ENCODE measurements at places on chromosomes 6 and 20.

GRCh38 chr6:130037207-130037811 is 18.9 kb downstream of the L3MBTL3 start:
- peak; percentile 20 for DNase-seq

DNA sequence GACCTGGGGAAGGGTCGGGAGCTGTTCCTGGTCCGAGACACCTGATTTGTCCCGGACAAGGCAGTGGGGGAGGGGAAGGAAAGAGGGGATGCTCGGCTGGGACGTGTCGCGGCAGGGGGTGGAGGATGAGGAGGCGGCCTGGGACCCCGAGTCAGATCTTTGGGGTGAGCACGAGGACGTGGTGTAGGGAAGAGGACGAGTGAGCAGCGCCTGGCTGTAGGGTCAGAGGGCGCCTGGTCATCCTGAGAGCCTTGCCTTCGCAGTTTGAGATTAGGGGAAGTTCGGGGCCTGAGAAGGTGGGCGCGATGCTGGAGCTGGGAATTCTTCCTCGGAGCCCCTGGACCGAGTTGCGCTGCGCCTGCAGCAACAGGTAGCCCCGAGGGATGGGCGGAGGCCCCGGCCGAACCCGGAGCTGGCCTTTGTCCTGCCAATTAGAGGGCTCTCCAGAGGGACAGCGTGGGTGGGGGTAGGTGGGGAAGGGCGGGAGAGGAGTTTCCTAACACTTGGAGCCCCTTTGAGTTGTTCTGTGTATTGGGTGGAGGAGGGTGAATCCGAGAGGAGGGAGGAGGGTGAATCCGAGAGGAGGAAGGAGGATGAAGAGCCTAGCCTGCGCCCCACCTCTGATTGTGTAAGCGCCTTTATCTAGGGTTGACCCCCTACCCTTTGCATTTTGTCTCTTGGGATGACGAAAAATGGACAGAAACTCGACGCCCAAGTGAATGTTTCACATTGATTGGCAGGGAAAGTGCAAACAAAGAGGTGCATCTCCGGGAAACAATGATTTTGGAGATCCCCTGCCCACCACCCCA is 72.0 kb downstream of the SOX4 start:
- DNase-seq, result no peak

DNA sequence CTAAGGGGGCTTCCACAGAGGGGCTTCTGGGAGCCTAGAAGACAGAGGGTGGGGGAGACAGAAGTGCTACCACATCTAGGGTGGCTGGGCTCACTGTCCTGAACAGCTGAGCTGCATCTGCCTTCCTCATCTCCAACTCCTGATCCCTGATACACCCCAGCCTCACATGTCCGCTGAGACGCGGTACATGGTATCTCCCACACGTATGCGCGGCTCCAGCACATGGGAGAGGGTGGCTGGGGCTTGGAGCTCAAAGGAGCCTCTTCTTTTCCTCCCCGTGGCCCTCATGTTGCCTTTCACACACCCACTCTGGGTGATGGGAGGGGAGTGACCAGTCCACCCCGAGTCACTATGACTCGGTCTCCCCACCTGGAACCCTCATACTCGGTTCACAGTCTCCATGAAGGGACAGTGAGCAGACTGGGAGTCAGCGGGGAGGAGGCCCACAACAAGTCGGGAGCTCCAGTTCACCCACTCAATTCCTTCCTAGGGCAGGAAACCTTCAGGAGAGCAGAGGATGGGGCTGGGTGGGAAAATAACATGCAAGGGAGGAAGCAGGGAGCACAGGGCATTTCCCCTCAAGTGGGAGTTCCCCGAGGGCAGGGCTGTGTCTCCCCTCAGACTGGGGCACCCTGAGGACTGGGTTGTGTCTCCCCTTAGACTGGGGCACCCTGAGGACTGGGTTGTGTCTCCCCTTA is 61.7 kb downstream of the MRPL14 start:
- DNase-seq, result no peak

DNA sequence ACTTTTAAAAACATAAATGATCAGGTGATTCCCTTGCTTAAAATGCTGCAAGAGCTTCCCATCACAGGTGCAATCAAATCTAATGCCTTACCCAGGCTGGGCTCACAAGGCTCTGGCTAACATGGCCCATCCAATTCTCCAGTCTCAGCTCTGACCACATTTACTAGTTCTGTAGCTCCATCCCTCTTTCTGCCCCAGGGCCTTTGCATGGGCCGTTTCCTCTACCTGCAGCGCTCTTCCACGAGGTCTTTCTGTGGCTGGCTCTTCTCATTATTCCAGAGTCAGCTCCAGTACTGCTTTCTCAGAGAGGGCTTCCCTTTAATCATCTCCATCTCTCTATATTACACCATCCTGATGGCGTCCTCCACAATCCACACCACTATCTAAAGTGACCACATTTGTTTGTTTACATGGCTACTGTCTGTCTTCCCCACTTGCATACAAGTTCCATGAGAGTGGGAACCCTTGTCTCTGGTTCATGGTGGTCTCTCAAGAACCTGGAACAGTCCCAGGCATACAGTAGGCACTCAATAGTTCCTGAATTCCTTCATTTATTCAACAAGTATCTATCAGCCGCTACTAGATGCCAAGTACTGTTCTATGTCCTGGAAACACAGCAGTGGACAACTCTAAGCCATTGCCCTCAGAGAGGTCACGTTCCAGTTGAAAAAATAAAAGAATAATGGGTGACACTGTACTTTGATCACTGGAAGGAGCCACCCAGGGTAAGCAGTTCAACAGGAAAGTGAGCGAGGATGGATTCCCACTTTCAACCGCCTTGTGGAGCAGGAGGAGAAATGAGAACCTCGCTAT is 12.6 kb downstream of the CYP24A1 start:
- no peak for DNase-seq

- DNase-seq, result no peak
Observed at GRCh38 chr20:61924211-61924857, 141.3 kb downstream of the TAF4 start.

- no peak for DNase-seq
Observed at GRCh38 chr6:24686946-24687345, 20.1 kb downstream of the ACOT13 start.

- DNase-seq, result no peak
Observed at GRCh38 chr6:111358454-111358853, 124.6 kb downstream of the REV3L start.

DNA sequence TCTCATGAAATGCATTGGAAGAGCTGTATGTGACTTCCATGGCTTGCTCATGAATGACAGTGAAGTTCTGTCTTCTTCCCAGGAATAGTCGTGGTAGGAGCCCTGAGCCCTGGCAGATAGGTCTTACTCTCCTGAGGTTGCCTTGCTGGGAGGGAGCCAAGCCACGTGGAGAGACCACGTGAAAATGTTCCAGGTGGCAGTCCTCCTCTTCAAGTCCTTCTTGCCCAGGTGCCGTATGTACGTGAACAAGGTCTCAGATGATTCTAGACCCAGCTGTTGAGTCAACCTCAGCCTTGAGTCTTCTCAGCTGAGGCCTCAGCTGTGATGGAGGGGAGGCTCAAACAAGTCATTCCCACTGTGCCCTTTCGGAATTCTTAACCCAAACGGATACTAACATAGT is 192.4 kb upstream of the PRDM1 start:
- DNase-seq, result no peak

DNA sequence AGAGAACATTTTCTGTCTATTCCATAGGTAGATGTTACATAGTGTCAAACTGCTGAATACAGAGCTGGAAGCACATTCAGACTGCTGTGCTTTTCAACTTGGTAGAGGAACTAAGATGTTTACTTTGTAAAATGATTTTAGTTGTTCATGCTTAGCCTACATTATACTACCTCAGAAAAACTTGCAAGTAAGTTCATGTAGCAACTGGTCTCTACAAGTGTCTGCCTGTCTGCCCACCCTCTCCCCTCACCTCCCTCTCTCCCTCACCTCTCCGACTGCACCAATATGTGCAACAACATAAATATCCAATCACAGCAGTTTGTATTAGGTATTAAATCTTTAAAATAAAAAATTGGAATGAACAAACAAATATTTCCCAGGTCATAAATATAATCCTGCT is 25.3 kb downstream of the ELOVL4 start:
- DNase-seq, result no peak

- no peak for DNase-seq
Observed at GRCh38 chr6:133951227-133951626, 1.8 kb upstream of the TBPL1 start.

- peak; percentile 5 for DNase-seq
Observed at GRCh38 chr6:168641446-168641845, 200.5 kb downstream of the SMOC2 start.

DNA sequence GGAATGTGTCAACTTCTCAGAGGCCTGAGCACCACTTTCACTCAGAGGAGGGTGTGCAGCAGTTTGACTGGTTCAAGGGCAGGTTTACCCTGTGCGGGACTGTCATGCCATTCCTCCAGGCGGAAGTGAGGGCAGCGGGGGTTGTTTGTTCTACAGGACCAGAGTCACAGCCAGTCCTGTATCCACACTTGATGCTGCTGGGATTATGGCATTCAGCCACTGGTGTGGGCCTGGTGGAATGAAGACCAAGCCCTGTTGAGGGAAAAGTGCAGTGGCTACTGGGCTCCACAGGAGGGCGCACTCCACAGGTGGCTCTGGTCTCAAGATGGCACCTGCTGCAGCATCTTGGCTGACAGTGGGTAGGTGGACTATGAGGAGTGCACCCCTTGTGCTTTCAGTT is 14.8 kb downstream of the SEMG2 start:
- DNase-seq, result no peak
